ENCODE measurements at places on chromosomes 12 and 14.

- DNase-seq, result no peak
These were observed 19.1 kb upstream of the WASHC3 start for GRCh38 chr12:102080842-102081241.

- DNase-seq, result no peak
These were observed 68.2 kb downstream of the PLEKHG3 start for GRCh38 chr14:64772397-64772950.

GRCh38 chr14:68263563-68264259, 444.1 kb downstream of the RAD51B start:
- no peak for DNase-seq

- DNase-seq, result no peak
These were observed 35.7 kb downstream of the DCAF5 start for GRCh38 chr14:69117020-69117767.

DNA sequence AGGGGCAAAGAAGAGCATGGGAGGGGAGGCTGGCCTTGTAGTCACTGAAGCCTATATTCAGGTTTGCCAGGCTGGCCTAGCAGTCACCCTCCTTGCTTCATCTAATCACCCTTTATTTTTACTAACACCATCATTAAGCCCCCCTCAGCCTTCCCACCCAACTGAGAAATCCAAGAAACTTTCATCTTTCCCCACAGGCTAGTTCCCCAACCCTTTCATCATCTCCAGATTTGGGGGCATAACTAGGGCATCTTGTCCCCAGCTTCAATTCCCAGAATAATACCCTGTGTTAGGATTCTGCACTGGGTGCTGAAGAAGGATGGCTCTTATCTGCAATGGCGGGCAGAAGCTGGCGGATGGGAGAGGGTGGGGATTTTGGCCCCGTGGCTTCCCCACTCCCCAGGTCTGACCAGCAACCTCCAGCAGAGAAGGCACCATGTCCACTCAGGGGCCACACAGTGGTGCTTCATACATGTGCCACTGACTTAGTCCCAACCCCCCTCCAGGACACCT, 6.9 kb downstream of the PCK2 start:
- DNase-seq, result no peak

DNA sequence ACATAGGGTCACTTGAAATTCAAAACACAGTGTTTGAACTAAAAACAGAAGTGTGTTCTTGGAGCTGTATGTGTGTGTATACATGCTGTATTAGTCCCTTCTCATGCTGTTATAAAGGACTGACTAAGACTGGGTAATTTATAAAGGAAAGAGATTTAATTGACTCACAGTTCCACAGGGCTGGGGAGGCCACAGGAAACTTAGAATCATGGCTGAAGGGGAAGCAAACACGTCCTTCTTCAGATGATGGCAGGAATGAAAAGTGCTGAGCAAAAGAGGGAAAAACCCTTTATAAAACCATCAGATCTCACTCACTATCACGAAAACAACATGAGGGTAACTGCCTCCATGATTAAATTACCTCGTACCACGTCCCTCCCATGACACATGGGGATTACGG, 224.1 kb downstream of the BCAT1 start:
- DNase-seq, result no peak

- DNase-seq, result peak; percentile 13
These were observed 197.0 kb upstream of the AMIGO2 start for GRCh38 chr12:47276621-47277309.

DNA sequence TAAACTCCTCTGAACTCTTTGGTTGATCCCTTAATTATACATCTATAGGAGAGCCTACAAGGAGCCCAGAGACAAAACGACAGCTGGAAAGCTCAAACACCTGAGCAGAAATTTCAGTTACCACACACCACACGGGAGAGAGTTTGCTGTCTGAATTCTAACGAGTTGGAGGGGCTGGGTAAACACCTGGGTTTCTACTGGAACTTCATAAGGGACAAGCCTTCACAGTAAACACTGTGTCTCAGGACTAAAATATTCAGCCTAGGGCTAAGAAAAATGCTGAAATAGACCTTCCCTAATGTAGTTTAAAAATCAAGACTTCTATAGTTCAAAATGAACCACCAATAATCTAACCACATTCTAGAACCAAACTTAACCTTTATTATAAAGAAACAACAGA, 9.6 kb upstream of the ANO2 start:
- no peak for DNase-seq

GRCh38 chr12:69042970-69043369, 110.0 kb upstream of the CPM start:
- no peak for DNase-seq

- no peak for DNase-seq
These were observed 70.3 kb downstream of the RIMBP2 start for GRCh38 chr12:130645751-130646150.

DNA sequence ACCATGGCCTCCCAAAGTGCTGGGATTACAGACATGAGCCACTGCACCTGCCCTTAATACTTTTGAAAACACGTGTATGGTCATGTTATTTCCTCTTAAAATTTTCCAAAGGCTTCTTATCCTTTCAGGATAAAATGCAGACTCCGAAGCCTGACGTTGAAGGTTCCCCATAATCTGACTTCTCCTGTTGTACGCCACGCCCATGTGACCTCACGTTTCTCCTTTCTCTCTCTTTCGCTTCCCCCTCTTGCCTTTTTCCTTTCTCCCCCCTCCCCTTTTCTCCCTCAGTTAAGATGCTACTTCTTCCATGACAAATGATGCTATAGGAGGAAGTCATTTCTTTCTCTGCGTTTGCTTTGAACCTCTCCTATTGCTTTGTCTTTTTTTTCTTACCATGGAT, 266.0 kb downstream of the FBXL14 start:
- DNase-seq, result no peak

DNA sequence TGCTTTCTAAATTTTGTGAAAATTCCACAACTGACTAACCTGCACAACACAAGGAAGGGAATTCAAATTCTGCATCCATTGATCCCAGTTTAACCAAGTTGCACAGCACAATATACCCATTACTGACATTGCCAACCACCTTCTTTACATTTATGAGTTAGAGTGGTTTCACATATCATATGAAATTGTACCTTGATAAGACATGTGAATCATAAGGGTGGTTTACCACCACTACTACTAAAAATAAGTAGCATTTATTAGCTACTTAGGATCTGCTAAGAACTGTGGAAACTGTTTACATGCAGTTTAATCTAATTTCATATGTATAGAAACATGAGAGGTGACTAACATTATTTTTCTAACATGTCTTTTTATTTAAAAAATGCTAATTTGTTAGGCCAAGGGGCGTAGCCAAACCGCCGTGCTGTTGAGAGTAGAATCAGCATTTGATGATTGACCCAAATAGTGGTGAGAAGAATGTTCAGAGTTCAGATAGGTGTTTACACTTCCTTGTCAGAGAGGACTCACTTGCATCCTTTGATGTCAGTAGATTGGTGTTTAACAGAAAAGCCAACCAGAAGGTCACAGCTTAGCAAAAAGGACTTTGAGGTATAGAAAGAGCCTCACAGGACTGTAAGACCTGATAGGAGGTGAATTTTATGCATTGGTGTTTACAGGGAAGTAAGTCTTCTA, 56.2 kb downstream of the LRFN5 start:
- no peak for DNase-seq

DNA sequence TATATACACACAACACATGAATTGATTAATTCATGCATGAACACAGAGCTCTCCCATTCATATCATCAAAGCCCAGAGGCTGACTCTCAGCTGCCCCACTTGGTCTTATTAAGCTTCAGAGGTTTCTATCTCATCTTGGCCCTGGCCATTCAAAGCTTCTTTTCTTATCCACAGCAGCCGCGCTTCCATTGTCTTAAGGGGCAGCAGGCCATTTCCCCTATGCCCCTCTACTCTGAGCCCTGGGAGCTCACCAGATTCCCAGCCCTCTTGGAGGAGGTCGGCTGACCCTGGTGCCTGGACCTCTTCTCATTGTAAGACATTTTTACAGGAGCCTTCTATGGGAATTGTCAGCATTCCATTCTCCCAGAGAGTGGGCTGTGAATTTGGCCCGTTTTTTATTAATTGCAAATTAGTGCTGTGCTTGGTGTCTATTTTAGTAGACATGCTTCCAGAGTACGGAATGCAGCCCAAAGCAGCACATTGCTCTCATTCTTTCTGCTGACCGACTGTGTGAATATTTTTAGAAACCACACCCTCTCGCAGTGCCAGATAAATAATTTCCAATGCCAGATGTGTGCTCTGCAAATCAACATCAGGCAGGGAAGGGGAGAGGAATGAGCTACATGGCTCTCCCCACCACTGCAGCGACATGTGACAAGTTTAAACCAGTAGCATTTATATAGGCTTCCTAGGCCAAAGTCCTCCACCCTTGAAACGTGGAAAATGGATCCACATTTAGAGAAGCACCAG, 58.5 kb downstream of the NUAK1 start:
- DNase-seq, result no peak

DNA sequence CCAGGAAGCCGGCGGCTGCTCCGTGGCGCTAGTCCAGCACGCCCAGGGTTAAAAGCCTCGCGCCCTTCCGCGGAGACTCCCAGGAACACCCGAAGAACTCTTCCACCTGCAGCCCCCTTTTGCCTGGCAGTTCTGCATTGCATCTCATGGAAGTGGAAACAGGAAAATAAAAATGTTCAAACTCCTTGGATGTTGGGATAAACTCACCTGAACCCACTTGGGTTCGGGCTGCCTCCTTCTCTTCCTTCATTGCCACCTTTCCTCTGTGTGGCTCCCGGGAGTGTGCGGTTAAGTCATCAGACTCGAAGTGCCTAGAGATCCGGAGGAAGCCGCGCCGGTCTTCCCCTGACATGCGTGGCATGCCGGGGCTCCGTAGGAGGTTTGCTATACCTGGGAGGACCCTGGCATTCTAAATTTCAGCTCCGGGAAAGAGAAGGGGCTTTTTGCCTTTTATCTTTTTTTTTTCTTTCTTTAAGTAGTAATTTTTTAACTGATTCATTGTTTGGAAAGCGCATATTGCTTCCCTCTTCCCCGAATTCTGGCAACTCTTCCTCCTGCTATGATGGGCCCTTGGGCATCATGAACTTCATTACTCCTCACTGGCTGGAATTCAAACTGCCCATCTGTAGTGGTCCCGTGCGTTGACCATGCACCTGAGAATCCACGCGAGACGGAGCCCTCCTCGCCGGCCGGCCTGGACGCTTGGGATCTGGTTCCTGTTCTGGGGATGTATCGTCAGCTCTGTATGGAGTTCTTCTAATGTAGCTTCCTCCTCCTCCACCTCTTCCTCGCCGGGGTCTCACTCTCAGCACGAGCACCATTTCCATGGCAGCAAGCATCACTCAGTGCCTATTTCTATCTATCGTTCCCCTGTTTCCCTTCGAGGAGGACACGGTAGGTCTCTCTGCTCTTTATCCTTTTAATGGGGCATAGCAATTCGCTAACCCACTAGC, 931.4 kb downstream of the DIO2 start:
- no peak for DNase-seq

GRCh38 chr14:101122237-101123141, 219.0 kb upstream of the RTL1 start:
- DNase-seq, result no peak

DNA sequence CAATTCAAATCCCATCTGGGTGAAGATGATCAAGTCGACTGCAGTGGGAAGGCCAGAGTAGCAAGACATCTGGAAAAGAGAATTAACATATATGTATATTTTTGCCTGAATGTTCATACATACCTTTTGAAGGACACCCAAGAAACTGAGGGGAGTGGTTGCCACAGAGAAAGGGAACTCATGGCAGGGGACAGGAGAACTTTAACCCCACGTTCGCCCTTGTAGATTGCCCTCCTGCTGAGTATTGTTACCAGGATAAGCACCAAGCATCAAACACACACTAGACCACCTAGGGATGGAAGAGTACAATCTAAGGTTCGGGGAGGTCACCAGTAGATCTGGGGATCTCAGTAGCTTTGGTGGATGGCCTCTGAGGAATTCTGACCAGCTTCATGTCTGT, 9.7 kb downstream of the KRT1 start:
- no peak for DNase-seq

- DNase-seq, result no peak
These were observed 15.3 kb downstream of the EML1 start for GRCh38 chr14:99808515-99808914.

DNA sequence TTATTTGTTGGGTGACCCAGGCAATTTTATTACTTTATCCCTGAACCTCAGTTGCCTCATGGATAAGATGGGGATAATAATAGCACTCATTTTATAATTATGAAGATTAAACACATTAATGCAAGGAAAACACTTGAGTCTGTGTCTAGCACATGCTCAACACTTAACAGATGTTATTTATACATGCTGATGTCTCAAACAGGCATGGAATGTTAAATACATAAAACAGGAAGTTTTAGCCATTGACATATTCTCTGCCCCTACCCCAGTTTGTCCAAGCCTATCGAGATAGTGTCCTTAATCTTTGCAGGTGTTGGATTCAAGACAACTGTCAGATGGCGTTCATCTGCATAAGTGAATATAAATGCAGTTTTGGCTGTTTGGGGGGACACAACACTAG, 109.8 kb downstream of the SCAF11 start:
- no peak for DNase-seq

GRCh38 chr12:123513805-123514204, 19.7 kb downstream of the RILPL1 start:
- no peak for DNase-seq

- DNase-seq, result no peak
These were observed 163.9 kb upstream of the TMTC2 start for GRCh38 chr12:82522762-82523161.

GRCh38 chr14:59484639-59485175, 390 bp downstream of the JKAMP start:
- DNase-seq, result no peak

GRCh38 chr12:54370171-54370730, 6.0 kb upstream of the GPR84 start:
- DNase-seq, result no peak

DNA sequence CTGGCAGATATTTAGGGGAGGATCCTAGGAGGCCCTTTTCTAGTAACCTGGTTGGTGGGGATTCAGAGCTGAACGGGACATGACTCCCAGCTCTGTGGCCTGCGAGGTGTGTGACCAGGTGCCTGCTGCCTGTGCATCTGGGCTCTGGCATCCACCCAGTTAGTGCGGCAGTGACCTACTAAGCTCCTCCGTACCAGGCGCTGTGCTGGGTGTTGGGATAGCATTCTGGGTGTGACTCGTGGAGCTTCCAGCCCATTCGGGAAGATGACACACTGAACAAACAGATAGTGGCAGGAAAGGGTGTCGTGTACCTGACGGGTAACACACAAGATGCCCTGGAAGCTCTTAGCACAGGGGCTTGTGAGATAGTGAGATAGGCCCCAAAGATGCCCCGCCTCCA, 80.9 kb downstream of the ACACB start:
- no peak for DNase-seq
